ENCODE measurements at places on chromosomes 3 and 15.

DNA sequence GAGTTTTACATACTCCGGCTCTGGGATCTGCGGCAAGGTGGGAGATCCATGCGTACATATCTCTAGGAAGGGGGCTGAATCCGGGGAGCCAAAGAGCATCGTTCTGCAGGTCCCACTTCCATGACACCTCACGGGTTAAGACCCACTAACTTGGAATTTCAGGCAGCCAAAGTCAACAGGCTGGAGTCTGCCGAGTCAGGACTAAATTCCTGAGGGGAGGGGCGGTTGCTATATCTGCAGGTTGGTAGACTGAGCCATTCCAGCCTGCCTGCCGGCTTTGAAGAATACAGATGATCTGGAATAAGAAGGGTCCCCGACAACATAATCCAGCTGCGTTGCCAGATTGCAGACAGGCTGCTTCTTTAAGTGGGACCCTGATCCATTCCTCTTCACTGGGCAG lies 65.4 kb upstream of the PEX5L start:
- no peak for DNase-seq

DNA sequence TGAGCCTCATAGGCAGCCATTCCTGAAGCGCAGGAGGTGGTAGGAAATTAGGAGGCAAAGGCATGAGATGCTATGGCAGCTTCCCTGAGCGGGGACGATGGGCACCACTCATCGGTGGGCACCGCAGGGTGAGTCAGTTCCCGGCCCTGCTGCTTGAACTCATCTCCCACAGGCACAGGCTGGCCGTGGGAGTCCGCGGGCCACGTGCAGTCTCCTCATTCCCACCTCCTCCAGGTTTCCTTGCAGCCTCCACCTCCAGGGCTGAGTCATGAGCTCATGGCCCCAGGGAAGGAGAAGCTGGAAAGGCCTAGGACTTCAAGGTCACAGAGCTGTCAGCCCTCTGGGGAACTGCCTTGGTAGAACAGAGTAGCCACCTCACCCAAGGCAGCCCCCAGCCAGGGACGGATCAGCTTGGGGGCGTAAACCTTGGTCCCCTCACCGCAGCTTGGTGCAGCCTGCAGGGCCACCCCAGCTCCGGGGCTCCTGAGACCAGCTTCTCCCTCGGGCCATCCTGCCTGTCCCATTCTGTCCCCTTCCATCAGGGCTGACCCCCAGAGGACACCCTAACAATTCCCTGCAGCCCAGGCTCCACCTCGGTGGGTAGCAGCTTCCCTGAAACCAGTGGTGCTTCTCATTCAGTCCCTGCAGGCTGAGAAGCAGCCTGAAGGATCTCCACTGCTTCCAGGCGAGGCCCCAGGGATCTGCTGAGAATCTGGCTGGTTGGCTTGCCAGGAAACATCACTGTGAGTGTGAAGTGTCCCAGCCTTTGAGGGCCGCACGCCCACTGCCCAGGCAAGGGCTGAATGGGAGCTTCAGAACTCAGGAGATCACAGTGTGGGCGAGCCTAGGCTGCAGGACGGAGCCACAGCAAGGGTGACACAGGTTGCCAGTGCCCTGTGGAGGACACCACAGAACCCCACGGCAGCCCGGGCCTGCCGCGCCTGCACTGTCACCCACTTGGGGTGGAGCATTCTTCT lies 150.7 kb upstream of the MEF2A start:
- DNase-seq = no peak

GRCh38 chr3:70818145-70818544 lies 505.7 kb upstream of the MDFIC2 start:
- no peak for DNase-seq

- DNase-seq = no peak
These were observed 87.7 kb downstream of the VGLL4 start for GRCh38 chr3:11555881-11556633.

GRCh38 chr3:57164217-57164656 lies 916 bp downstream of the IL17RD start:
- no peak for DNase-seq

GRCh38 chr3:125212091-125212508 lies 448 bp downstream of the SLC12A8 start:
- DNase-seq = no peak

DNA sequence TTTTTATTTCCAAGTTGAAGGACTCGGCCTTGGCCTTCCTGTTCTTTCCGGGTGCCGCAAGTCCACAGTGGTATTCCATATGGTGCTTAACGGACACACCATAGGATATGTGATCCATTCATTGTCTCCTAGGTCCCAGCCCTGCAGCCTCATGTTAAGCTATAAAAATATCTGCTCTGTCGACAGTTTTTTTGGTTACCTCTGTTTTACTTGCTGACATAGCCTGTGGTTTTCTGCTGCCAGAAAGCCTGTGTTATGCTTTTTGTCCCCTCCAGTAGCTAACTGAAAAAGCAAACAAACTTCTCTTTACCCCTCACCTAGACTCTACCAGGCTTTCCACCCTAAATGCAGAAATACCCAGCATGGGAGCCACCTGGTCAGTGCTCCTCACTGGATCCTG lies 5.3 kb downstream of the INAFM2 start:
- DNase-seq = no peak

- DNase-seq = no peak
These were observed 145.2 kb downstream of the P3H2 start for GRCh38 chr3:189975391-189975990.
